ENCODE measurements at places on chromosomes 6 and 20. TPM values are rescaled to one million over a fixed set of nuclear protein-coding genes. Genes with fewer than 3 reads are reported as not detected.

SPDEF gene
- 0.12 TPM for total RNA-seq

DYNLT2 gene
- total RNA-seq, result 2.0 TPM

ENPP1 gene
- total RNA-seq, result 0.47 TPM

PLTP gene
- total RNA-seq, result 3.3 TPM

CD24 gene
- total RNA-seq, result not detected

GHRH gene
- not detected for total RNA-seq

CRISP2 gene
- total RNA-seq, result not detected

DNA sequence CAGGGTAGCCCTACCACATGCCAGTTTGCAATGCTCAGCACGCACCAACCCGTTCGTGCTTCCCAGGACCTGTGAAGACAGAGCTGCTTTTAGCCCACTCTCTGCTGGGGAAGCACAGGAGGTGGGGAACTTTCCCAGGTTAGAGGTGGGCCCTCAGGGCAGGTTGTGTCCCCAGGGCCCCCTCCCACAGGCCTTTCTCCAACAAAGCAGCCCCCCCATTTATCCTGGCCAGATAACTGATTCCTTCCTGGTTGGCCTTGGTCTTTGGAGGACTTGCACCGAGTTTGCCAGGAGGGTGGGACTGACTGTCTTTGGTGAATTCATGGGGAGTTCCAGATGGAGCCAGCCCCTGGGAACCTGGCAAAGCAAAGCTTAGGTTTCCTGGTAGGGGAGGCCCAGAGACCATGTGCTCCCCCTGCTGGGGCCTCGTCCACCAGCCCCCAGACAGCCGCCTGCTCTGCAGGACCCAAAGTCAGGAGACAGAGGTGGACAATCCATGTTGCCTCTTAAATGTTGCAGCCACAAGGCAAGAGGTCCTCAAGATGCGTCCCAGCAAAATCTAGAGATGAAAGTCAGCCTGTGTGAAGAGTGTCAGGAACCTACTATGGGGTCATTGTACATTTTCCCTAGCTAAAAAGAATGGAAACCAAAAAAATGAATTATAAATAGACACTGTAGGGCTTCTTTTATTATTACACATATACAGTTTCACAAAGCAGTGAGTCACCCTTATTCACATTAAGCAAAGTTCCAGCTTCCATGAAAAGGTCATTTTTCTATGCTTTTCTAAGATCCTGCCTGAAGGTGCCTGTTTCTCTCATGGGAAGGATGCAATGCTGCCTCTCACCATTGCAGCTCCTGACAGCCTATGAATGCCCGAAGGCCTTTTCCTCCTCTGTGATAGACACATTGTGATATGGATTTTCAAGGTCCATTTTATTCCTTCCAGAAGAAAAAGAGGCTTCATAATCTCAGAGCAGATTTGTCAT lies 497.8 kb downstream of the PREX1 start:
- peaks cover 26% of the 10 kb centered on the region for H3K27me3 ChIP-seq
- no peak for DNase-seq
- H3K4me3 ChIP-seq, result no peak overlapping the region
- no peaks in the 10 kb centered on the region for H3K4me1 ChIP-seq

DNA sequence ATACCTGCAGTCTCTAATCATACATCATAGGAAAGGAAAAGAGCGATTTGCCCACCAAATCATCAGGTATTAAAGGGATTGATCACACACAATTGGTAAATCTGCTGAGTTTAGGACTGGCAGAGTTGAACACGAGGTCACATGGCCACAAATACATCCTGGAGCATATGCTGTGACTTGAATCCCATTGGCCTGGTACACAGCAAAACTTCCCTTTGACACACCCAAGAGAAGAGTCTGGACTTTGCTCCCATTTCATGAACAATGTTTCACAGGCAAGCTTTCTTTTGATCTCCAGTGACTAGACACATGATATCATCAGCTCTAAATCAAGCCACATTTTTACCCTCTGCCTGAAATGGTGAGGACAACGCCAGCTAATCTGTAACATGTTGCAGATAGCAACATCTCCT lies 117.9 kb downstream of the ISM1 start:
- no peaks in the 10 kb centered on the region for H3K27me3 ChIP-seq
- H3K27ac ChIP-seq, result no peak overlapping the region
- peaks cover 7% of the 10 kb centered on the region for H3K4me1 ChIP-seq
- H3K36me3 ChIP-seq, result no peaks in the 10 kb centered on the region
- H3K4me3 ChIP-seq, result no peak overlapping the region

GRCh38 chr6:66838764-66839163 lies 1131.7 kb upstream of the EYS start:
- H3K27ac ChIP-seq, result no peak overlapping the region
- H3K36me3 ChIP-seq, result no peaks in the 10 kb centered on the region
- no peak overlapping the region for H3K4me3 ChIP-seq
- H3K4me1 ChIP-seq, result no peaks in the 10 kb centered on the region
- no peak for DNase-seq

GRCh38 chr20:47080365-47080764 lies 185.7 kb downstream of the EYA2 start:
- no peaks in the 10 kb centered on the region for H3K4me1 ChIP-seq
- no peak overlapping the region for H3K4me3 ChIP-seq
- H3K27me3 ChIP-seq, result peaks cover 15% of the 10 kb centered on the region
- H3K36me3 ChIP-seq, result no peaks in the 10 kb centered on the region
- DNase-seq, result no peak

GRCh38 chr6:2970753-2971419 lies 481 bp downstream of the SERPINB6 start:
- peaks cover 48% of the 10 kb centered on the region for H3K4me1 ChIP-seq
- peak overlapping the region; percentile 82 for H3K4me3 ChIP-seq
- H3K36me3 ChIP-seq, result peaks cover 13% of the 10 kb centered on the region
- H3K27me3 ChIP-seq, result no peaks in the 10 kb centered on the region
- peak overlapping the region; percentile 85 for H3K27ac ChIP-seq

GRCh38 chr6:157019733-157020132 lies 242.6 kb downstream of the ARID1B start:
- DNase-seq, result no peak
- H3K27me3 ChIP-seq, result no peaks in the 10 kb centered on the region
- H3K4me1 ChIP-seq, result peaks cover 42% of the 10 kb centered on the region
- H3K36me3 ChIP-seq, result peaks cover 1% of the 10 kb centered on the region
- peak overlapping the region; percentile 86 for H3K27ac ChIP-seq
- peak overlapping the region; percentile 89 for H3K4me3 ChIP-seq

DNA sequence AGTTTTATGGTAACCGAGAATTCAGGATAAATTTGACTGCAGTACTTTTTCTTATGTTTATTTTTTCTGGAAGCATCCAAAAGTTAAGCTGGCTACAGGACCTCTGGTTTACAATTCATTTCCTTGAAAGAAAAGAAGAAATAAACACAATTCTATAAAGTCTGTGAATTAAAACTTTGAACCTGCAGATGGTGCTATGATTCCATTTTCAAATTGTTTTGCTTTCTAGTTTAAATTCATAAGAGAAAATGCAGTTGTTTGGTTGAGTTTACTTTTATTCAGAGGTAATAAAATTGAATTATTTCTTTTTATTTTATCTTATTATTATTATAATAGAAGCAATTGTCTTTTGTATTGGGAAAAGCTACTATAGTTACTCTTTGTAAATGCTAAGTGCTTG lies 1.8 kb upstream of the VIP start:
- no peak for DNase-seq
- H3K27me3 ChIP-seq, result no peaks in the 10 kb centered on the region
- no peak overlapping the region for H3K4me3 ChIP-seq
- H3K36me3 ChIP-seq, result no peaks in the 10 kb centered on the region

DNA sequence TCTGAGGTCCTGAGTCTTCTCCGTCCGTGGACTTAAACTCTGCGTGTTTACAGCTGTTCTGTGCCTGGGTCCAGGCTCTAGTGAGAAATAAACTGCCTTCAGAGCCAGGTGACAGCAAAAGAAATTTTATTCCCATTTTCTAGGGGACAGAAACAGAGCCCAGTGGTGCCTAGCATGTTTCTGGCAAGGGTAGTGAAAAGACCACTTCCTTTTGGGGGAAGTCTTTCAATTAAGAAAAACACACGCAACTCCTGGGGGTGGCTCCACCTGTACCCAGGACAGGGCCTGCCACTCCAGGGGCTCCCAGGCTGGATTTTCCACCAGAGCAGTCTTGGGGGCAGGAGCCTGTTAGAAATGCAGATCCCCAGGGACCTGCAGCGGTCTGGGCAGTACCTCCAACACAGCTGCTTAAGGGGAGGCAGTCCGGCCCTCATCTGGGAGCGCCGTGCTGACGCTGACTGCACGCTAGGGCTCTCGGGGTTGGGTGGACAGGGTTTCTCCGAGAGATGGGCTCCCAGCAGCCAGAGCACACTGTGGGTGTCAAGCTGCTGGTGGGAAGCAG lies 23.0 kb upstream of the AVP start:
- peaks cover 9% of the 10 kb centered on the region for H3K27me3 ChIP-seq
- no peaks in the 10 kb centered on the region for H3K36me3 ChIP-seq
- no peak for DNase-seq
- H3K4me3 ChIP-seq, result no peak overlapping the region

GRCh38 chr20:47493963-47494293 lies 7.8 kb upstream of the NCOA3 start:
- peak overlapping the region; percentile 84 for H3K27ac ChIP-seq
- peak overlapping the region; percentile 41 for H3K4me3 ChIP-seq
- H3K36me3 ChIP-seq, result peaks cover 8% of the 10 kb centered on the region
- DNase-seq, result no peak
- H3K4me1 ChIP-seq, result peaks cover 70% of the 10 kb centered on the region

DNA sequence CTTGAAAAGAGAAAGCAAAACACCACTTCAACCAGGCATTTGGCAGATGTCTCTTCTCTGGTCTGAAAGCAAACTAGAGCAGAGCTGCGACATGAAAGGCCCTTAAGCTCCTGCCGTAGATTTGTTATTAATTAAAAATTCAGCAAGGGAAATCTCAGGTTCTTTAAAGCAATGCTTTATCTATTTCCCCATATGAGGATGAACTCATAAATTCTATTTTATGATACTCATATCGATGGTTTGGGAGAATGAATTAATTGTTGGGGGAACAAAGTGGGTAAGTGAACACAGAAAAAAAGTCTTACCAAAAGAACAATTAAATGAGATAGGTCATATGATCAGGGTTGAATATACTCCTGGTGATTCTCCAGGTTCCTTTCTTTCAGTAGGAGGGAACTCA lies 464.7 kb upstream of the SLC35B3 start:
- H3K27me3 ChIP-seq, result no peaks in the 10 kb centered on the region
- no peak overlapping the region for H3K27ac ChIP-seq
- H3K4me1 ChIP-seq, result no peaks in the 10 kb centered on the region
- H3K36me3 ChIP-seq, result no peaks in the 10 kb centered on the region
- no peak for DNase-seq

GRCh38 chr20:35117196-35117595 lies 24.6 kb upstream of the TRPC4AP start:
- no peak overlapping the region for H3K4me3 ChIP-seq
- no peaks in the 10 kb centered on the region for H3K27me3 ChIP-seq
- peaks cover 25% of the 10 kb centered on the region for H3K4me1 ChIP-seq
- H3K36me3 ChIP-seq, result peaks cover 57% of the 10 kb centered on the region
- DNase-seq, result no peak

DNA sequence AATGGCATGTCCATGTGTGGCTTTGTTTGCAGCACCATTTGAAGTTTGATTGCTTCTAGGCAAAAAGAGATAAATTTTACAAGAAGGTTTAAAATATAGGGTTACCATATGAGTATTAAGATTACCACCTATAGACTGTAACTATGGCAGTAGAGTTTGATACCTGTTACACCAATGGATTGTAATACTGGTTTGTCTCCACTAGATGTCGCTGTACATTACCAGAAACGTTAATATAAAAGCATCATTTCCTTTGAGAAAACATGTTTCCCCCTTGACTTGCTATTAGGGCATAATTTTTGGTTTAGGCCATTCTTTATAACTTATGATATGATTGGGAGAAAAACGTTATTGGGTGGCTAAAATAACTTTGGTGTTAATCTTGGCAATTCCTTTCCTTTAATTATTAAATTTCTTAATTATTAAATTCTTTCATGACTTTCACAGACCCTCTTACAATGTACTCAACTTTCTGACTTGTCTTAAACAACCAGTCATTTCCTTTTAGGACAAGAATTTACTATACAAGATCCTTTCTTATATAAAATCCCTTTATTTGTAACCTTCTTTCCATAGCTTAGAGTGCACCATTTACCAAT lies 42.8 kb downstream of the HLA-DPB1 start:
- peaks cover 20% of the 10 kb centered on the region for H3K4me1 ChIP-seq
- H3K36me3 ChIP-seq, result no peaks in the 10 kb centered on the region
- H3K27me3 ChIP-seq, result peaks cover 74% of the 10 kb centered on the region
- no peak overlapping the region for H3K4me3 ChIP-seq

DNA sequence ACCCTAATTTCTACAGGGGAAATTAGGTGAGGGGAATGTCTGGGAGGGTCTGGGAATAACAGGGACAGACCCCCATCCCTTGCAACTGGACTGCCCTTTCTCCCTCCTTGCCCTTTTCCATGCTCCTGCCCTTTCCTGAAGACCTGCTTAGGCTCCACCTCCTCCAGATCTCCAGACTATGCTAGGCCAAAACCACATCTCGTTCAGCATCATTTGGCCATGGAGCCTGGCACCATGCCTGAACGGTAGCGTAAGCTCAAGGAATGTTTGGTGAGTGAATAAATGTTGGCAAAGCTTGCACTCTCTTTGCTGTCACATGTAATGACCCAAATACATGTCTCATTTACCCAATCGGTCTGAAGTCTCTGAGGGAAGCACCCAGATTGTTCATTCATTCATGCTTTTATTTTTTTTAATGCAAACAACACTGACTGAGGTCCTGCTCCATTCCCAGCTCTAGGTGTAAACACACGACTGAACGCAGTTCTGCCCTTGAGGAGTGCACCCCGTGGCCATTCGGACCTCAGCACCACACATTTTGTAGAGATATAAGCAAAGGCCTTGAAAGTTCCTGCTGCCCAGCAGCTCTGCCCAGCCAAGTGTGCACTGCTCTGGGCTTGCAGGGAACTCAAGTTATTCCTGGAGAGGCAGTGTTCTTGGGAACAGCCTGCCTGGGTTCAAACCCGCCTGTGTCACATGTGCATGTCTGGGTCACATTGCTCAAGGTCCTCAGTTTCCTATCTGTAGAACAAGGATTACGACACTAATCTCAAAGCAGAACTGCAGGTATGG lies 1.1 kb upstream of the GRM4 start:
- H3K36me3 ChIP-seq, result no peaks in the 10 kb centered on the region
- no peak overlapping the region for H3K27ac ChIP-seq
- H3K27me3 ChIP-seq, result peaks cover 73% of the 10 kb centered on the region
- H3K4me1 ChIP-seq, result peaks cover 13% of the 10 kb centered on the region
- DNase-seq, result no peak

DNA sequence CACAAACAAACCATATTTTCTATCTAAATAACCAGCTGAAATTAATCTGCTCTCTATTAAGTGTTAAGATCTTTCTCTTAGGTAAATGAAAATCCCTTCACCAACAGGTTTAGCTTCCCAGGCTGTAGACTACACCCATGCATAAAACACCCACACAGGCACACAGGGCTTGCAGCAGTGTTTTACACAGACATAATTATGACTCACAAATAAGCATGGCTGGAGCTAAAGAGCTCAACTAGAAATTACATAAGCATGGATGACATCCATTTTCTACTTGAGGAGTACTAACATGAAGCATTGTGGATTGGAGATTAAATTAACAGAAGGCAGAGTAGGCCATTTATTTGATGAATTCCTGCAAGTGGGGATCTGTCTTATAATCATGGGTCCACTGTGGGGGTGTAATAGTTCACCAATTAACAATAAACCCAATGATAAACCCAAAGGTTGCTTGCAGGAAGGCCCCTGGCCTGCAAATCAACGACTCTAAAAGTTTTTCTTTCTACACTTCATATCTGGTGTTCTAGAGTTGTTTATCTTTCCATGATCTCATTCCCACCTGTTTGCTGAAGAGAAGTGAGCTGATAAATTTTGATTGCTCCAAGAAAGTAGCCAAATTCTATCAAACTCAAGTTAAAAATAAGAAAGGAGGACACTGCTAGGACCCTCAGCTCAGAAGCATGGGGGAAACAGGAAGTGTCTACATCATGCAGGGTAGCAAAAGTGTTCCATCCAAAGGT lies 33.8 kb upstream of the E2F3 start:
- peak overlapping the region; percentile 95 for H3K27ac ChIP-seq
- H3K4me1 ChIP-seq, result peaks cover 50% of the 10 kb centered on the region
- no peaks in the 10 kb centered on the region for H3K27me3 ChIP-seq

Measured in activated CD8-positive, alpha-beta memory T cell treated with anti-CD3 and anti-CD28 coated beads, Interleukin-2, amount 10 ng/mL, durations not matched to agents 7 days and 5 days (primary cell).